Esophagus squamous epithelium (tissue), 5 donors: ENCODE measurements at places on chromosomes 3 and 15. TPM values are rescaled to one million over a fixed set of nuclear protein-coding genes. Genes with fewer than 3 reads are reported as not detected.
A peak's percentile ranks its signal among the peaks of the same experiment; 100 is the strongest.

GRCh38 chr3:156472684-156473083, 82.2 kb downstream of the SSR3 start:
- no peak overlapping the region for H3K4me3 ChIP-seq
- no peaks in the 10 kb centered on the region for H3K27me3 ChIP-seq
- no peak for DNase-seq
- H3K27ac ChIP-seq = no peak overlapping the region

DNA sequence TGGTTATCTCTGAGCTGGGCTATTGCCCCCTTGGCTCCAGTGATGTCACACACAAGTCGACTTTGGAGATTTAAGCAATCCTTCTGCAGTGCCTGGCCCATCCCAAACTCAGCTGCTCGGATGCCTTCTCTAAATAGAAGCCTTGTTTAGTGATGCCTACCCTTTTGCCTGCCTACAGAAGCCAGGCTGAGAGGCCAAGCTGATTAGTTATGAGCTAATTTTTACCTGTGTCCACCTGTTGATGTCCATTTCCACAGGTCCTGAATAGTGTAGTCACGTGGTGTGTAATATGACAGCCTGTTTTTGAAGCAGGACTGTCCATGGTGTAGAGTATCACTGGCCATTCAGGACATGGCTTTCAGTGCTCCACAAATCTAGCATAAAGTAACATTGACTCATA, 45.5 kb downstream of the SSUH2 start:
- DNase-seq = no peak
- no peak overlapping the region for H3K4me3 ChIP-seq
- no peak overlapping the region for H3K27ac ChIP-seq
- H3K36me3 ChIP-seq = no peaks in the 10 kb centered on the region

GRCh38 chr15:45399381-45400212, 21.3 kb upstream of the GATM start:
- no peak overlapping the region for H3K27ac ChIP-seq
- H3K4me3 ChIP-seq = no peak overlapping the region
- H3K4me1 ChIP-seq = peaks cover 11% of the 10 kb centered on the region
- no peaks in the 10 kb centered on the region for H3K36me3 ChIP-seq

- H3K4me3 ChIP-seq = peak overlapping the region; percentile 85
- H3K4me1 ChIP-seq = peaks cover 62% of the 10 kb centered on the region
- H3K36me3 ChIP-seq = no peaks in the 10 kb centered on the region
- no peak for DNase-seq
- H3K27me3 ChIP-seq = no peaks in the 10 kb centered on the region
Measured at GRCh38 chr3:69740103-69741021, 1.1 kb downstream of the MITF start.

GRCh38 chr15:66038387-66039116, 169.3 kb downstream of the RAB11A start:
- H3K4me3 ChIP-seq = no peak overlapping the region
- no peak overlapping the region for H3K27ac ChIP-seq
- no peak for DNase-seq
- H3K27me3 ChIP-seq = no peaks in the 10 kb centered on the region
- H3K4me1 ChIP-seq = no peaks in the 10 kb centered on the region

DNA sequence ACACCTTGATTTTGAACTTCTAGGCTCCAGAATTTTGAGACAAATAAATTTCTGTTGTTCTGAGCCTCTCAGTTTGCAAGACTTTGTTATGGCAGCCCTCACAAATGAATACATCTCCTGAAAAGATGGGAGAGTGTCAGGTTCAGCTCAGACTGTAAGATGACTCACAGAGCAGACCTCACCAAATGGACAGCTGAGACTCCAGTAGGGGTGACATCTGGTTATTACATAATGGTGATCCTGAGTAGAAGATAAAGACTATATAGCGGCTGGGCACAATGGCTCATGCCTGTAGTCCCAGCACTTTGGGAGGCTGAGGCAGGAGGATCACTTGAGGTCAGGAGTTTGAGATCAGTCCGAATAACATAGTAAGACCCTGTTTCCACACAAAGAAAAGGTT, 26.2 kb upstream of the MTMR14 start:
- H3K36me3 ChIP-seq = no peaks in the 10 kb centered on the region
- no peak overlapping the region for H3K4me3 ChIP-seq
- no peaks in the 10 kb centered on the region for H3K4me1 ChIP-seq
- no peak overlapping the region for H3K27ac ChIP-seq
- no peaks in the 10 kb centered on the region for H3K27me3 ChIP-seq

DNA sequence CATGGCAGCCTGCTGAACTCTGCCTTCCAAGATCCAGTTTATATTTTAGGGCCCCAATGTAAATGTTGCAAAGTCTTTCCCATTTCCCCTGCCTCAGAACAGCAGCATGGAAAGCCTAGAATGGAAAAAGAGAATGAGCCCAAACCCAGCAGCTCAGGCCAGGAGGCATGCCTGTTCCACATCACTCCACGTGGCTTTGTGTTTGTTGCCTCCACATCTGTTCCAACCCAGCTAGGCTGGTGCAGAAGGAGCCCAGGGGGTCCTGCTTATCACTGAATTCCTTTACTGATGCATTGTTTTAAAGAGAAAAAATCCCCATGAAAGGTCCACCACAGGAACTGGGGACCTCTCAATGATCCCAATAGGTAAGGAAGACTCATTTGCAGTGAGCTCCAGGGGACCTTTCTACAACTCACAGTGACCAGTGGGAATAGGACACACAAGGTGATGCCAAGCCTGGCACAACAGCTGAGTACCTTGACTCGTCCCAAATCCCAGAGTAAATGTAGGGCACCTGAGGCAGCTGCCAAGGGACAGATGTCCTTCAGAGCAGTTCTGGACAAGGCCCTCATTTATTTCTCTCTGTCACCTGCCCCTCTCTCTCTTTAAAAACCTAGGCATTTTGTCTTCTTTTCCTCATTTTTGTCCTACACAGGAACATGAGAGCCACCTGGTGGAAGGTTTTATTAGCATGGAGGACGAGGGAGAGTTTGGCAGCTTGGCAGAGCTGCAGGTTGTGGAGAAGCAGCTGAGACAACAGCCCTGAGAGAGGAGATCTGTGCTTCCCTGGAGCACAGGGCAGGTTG, 41.7 kb upstream of the ADAMTS17 start:
- H3K27ac ChIP-seq = no peak overlapping the region
- DNase-seq = no peak
- H3K4me3 ChIP-seq = no peak overlapping the region
- H3K36me3 ChIP-seq = peaks cover 4% of the 10 kb centered on the region
- H3K27me3 ChIP-seq = no peaks in the 10 kb centered on the region

DNA sequence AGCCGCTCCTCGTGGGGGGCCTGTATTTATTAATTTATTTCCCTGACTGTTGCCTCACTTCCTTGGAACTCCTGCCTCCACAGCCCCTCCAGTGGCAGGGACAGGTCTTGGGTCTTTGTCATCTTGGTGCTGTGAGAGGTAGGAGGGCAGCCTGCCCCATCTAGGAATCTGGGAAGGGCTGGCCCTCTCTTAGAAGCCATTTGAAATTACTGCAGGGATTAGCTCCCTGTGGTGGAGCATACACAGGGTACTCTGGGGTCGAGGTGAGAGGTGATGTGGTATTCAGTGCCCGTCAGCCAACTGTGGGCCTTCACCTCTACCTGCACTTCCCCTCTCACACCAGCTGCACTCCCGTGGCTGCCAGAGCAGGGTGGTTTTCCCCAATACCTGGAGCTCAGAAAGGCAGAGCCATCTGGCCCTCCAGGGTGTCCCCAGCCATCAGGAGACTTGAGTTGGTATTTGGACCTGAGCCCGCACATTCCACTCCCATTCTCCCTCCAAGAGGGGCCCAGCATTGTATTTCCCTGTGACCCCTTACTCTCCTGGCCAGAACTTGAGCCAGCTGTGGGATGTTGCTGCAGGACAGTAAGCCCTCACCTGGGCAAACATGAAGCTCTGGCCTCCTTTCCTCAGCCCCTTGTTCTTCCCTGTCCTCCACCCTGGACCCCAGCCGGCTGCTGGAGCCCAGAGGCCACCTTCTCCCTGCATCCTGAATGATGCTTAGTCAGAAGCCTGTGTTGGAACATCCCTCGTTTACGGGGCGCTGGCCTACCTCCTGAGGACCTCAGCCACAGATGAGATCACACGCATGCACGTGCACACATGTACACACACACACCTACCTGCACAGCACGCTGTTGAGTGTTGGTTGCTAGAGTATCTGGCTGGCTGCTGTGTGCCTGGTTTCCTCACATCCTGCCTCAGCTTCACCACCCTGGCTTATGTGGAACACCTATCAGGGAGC, 2.0 kb upstream of the JMJD7 start:
- no peak overlapping the region for H3K4me3 ChIP-seq
- H3K27me3 ChIP-seq = no peaks in the 10 kb centered on the region
- DNase-seq = no peak

DNA sequence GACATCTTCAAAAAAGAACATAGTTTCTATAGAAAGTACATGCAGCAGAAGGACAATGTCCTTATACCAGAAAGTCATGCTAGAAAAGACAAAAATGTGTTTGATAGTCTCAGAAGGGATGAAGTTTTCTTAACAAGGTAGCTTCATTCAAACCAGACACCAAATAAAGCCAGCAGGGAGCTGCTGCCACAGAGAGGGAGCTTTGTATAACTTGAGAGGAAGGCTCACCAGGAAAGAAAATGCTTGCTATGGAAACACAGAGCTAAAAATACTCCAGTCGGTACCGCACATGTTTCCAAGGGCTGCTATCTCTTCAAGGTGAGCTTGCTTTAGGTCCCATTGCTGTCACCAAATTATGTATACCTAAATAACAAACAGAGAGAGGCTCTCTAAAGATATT, 1074.8 kb upstream of the ALCAM start:
- H3K27ac ChIP-seq = no peak overlapping the region
- H3K36me3 ChIP-seq = no peaks in the 10 kb centered on the region
- peak overlapping the region; percentile 39 for H3K4me3 ChIP-seq

ARPP21 gene
- total RNA-seq = not detected

GRCh38 chr3:135917076-135917475, 48.5 kb upstream of the PPP2R3A start:
- no peak for DNase-seq
- H3K27ac ChIP-seq = no peak overlapping the region
- no peak overlapping the region for H3K4me3 ChIP-seq
- H3K4me1 ChIP-seq = no peaks in the 10 kb centered on the region
- H3K27me3 ChIP-seq = no peaks in the 10 kb centered on the region

- no peaks in the 10 kb centered on the region for H3K36me3 ChIP-seq
- H3K27me3 ChIP-seq = no peaks in the 10 kb centered on the region
- H3K4me3 ChIP-seq = no peak overlapping the region
Measured at GRCh38 chr15:25688166-25688565, 175.0 kb downstream of the ATP10A start.

C3orf20 gene
- not detected for total RNA-seq
